ENCODE measurements at places on chromosomes 5 and 9.

DNA sequence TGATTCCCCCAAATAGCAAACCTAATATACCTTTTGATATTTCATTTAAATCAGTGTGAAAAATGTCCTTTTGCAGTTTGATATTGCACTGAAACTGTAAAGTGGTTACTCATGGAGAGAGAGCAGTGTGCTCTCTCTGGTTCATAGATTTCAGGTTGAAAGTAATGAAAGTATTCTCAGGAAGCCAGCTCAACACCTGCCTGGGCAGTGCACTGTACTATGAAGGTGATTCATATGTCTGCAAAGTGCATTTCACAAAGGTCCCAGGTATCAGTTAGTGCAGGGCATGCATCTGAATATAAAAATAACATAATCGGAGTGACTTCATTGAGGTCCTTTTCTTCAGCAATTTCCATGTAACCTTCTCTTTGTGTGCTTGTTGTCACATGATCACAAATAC is 274.3 kb downstream of the CDH18 start:
- no peak for DNase-seq

- DNase-seq, result no peak
These were observed 364.6 kb downstream of the DMRT2 start for GRCh38 chr9:1414711-1415131.

DNA sequence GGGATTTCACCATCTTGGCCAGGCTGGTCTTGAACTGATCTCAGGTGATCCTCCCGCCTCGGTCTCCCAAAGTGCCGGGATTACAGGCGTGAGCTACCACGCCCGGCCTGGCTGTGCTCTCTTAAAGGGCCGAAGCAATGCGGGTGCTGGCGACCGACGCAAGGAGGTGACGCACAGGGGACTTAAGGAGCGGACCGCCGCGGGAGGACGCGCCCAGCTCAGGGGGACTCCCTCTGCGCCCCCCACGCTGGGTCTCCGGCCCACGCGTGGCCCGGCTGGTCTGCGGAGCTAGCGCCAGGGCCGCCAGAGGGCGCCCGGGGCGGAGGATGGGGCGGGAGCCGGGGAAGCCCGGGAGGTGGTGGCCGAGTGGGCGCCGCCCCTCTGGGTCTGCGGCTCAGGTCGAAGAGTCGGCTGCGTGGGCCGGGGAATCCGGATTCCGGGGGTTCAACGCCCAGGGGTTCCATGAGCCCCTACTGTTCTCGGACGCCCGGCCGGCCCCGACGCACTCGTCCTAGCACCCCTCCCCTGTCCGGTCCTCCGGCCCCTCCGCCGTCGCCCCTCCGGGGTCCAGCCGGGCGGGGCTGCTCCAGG is 502 bp upstream of the CERCAM start:
- peak; percentile 31 for DNase-seq

GRCh38 chr9:92300936-92301335 is 7.4 kb upstream of the IARS1 start:
- no peak for DNase-seq

- DNase-seq, result no peak
These were observed 100.6 kb downstream of the ICE1 start for GRCh38 chr5:5523066-5523505.

GRCh38 chr9:223152-223551 is 8.5 kb downstream of the DOCK8 start:
- DNase-seq, result no peak

DNA sequence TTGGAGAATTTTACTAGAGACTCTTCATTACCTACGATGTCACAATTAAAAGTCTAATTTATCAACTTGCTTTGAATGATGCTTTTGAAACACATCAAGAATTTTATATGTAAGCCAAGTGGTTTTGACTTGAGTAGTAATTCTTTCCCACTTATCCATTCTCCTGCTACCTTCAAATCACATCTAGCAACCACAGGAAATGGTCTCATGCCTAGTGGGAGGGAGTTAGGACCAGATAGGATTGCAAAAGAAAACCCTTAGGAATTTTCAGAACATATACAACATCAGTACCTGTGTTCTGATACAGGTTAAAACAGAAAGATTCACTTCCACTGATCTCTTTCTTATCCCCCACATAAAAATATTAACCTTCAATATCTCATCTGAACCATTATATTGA is 260.4 kb downstream of the CWC27 start:
- DNase-seq, result no peak

GRCh38 chr5:94698197-94698596 is 79.7 kb downstream of the SLF1 start:
- DNase-seq, result no peak

GRCh38 chr9:77667151-77667550 is 19.0 kb upstream of the GNA14 start:
- DNase-seq, result no peak

GRCh38 chr9:123872710-123873109 is 57.2 kb downstream of the DENND1A start:
- no peak for DNase-seq

DNA sequence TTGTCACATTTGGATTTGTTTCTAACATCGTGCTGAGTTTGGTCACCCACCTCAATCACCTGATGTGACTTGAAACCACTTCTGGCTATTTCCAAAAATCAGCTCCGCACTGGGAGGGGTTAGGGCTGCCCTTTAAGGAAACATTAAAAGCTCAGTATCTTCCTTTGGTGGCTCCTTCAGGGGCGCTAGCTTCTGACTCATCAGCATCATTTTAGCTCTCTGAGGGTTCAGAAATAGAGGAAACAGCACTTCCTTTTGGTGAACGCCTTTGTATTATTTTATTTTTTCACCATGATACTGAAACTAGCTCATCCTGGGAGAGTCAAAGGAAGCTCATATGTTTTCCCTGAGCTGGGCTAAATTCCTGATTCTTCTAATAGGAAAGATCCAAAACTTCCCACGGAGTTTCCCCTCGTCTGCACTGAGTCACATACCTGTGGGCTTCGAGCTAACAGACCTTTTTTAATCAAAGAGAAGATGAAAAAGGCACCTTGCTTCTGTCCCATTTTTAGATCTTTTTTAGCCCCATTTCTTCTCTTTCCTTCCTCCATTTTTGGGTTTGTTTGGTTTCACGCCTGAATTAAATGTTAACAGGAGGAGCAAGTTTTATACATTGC is 48.2 kb downstream of the ROPN1L start:
- no peak for DNase-seq

- DNase-seq, result no peak
These were observed 421.3 kb downstream of the CETN3 start for GRCh38 chr5:89988129-89988810.

GRCh38 chr5:99590806-99591205 is 662.0 kb upstream of the CHD1 start:
- no peak for DNase-seq

GRCh38 chr5:145629047-145629446 is 206.1 kb downstream of the PRELID2 start:
- DNase-seq, result no peak

DNA sequence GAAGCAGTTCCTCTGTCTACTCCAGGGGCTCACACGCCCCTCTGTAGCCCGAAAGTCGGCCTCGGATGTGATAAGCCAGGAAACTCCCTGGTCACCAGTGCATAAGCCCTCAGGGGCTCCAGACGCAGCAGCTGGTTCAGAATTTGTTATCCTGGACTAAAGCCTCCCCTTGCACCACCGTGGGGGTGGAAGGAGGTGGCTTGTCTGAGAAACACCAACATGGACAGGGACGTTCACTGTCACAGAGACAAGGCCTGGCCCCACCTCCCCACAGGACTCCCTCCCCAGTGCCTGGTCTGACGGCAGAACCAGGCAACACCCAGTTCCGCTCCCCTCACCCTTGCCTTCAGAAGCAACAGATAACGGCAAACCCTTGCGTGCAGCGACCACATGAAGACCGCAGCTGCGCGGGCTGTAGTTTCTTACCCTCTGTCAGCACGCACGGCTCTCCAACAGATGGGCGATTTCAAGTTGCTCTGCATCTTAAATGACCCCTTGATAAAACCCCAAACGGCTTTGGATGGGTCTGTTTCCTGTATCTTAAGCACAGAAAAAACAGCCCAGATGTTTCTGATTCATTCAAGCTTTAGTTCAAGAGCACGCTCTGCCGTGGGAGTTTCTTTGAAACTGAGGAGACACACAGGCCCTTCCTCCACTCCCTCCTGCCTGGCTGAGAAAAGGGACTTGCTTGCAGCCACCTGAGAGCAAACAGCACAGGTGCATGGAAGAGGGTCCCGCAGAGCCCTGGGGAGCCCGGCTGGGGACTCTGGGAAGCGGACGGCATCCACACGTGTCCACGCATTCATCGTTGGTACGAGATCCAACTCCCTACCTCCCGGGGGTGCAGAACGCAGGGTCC is 44.7 kb upstream of the NKD2 start:
- no peak for DNase-seq

DNA sequence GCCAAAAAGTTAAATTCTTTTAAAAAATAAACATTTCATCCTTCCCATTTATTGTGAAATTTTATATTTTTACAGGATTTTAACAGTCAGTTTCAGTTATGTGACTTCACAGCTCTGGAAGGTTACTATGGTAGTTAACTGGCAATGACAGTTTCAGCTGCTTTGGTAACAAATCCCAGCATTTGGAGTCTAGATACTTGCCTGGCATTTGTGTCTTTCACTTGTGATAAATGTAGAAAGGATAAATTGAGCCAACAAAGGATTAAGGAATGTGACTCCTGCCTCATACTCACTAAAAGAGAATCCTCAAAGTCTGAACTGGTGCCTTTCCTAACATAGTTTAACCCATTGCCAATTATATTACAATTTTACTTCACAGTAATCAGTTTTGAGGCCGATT is 315.5 kb downstream of the FER start:
- no peak for DNase-seq

- DNase-seq, result no peak
These were observed 210.1 kb downstream of the NTRK2 start for GRCh38 chr9:84879631-84880030.

- DNase-seq, result peak; percentile 4
These were observed 20.4 kb upstream of the ZNF354B start for GRCh38 chr5:178839319-178839704.

DNA sequence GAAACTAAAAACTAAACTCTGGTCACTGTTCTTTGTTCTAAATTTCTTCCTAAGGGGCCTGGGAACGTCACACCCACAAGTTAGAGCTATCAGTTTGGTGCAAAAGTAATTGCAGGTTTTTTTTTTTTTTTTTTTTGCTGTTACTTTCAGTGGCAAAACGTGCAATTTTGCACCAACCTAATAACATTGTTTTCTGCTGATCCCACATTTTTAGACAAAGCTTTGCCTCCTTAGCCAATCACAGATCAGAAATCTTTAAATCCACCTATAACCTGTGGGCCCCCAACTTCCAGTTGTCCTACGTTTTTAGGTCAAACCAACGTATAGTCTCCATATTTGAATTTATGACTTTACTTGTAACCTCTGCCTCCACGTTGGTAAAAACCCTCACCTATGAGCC is 11.1 kb upstream of the MED10 start:
- DNase-seq, result no peak

DNA sequence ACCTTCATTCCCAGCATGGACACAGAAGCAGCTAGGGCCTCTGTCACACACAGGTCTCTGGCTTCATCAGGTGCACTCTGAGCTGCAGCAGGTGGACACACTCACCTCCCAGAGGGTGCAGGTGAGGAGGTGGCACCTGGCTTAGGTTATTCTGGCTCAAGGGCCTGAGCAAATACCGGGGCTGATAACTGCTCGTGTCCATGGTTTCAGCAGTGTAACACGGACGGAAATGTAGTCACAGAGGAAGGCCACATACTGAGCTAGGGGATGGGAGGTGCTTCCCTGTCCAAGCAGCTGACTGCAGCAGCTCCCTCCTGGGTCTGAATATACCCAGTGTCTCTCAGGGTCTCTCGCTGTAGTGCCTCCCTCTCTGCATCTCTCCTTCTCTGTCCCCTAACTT is 5.7 kb downstream of the PHF2 start:
- DNase-seq, result no peak

DNA sequence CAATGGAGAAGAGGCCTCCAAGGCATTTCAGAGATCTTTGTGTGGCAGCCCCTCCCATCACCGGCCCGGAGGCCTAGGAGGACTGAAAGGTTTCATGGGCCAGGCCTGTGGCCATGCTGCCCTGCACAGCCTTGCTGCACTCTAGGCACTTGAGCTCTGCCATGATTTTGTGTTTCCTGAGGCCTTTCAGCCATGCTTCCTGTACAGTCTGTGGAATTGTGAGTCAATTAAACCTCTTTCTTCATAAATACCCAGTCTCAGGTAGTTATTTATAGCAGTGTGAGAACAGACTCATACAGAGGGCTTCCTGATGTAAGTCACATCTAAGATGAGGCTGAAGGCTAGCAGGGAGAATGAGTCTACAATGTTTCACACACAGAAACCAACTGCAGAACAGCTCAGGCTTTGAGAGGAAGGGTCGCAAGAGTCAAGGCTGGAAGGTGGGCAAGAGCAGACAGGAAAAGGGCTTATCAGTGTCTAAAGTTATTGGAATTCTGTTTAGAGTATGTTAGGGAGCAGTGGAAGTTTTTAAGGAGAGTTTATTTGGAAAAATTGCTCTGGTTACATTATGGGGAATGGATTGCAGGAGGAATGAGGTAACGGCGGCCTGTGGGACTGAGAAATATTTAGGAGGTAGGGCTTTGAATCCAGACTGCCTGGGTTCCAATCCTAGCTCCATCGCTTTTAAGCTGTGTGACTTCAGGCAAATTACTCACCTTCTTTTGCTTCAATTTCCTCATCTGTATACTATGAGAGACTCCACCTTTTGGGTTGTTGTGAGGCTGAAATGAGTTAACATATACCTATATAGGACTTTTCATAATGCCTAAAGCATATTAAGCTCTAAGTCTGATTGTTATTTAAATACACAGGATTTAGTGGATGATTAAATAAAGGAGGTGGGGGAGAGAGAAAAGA is 291.2 kb downstream of the CWC27 start:
- no peak for DNase-seq

- no peak for DNase-seq
These were observed 804 bp downstream of the TTC39B start for GRCh38 chr9:15306068-15306756.

DNA sequence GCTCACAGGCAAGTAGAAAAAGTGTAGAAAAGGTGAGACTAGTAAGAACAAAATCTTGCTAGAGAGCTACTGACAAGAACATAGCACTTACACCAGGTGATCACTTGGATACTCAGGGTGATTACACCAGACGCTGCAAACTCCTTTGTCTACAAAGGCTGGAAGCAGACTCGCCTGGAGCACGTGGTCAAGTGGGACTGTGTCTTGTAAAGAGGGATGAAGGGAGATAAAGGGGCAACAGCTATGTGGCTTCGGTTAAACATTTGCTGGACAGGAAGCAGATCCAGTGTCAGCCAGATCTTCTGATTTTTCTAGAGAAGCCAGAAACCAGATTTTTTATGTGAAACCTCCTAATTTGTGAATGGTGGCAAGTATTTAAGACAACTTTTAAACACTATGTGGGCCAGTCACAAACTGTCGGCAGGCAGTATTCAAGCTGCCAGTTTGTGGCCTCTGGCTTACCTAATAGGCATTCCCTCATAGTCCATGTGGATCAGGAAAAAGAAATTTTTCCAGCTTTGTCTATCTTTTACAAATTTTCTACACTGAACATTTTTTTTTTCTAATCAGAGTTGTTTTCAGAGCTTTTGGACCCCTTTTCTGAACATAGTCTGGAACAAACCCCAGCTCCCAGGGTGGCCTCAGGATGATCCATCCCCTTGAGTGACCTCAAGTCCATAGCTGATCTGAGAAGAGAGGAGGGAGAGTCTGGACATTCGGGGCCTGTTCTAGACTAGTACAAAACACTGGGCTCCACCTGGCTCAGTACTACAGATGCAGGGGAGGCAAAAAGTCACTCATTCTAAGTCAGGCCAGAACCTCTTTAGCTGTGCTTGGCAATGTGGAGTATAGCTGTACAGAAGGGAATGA is 262.9 kb downstream of the ARRDC3 start:
- no peak for DNase-seq

Measured in stimulated activated CD8-positive, alpha-beta memory T cell treated with anti-CD3 and anti-CD28 coated beads, Interleukin-7, amount 100 ng/mL, for 24 hours (primary cell).